ENCODE measurements at places on chromosomes 16 and 17. TPM values are rescaled to one million over a fixed set of nuclear protein-coding genes. Genes with fewer than 3 reads are reported as not detected.

SRR gene
- 15.7 TPM for polyA plus RNA-seq

KCNAB3 gene
- polyA plus RNA-seq = 11.4 TPM

CCL5 gene
- polyA plus RNA-seq = 1.4 TPM

GUCY2D gene
- 0.87 TPM for polyA plus RNA-seq

TPSD1 gene
- polyA plus RNA-seq = not detected

PNPO gene
- polyA plus RNA-seq = 25.4 TPM

NOTUM gene
- polyA plus RNA-seq = 4.3 TPM

NXN gene
- 37.8 TPM for polyA plus RNA-seq

RNF222 gene
- 0.12 TPM for polyA plus RNA-seq

PRR15L gene
- polyA plus RNA-seq = 20.4 TPM

CDK12 gene
- polyA plus RNA-seq = 44.6 TPM

CCL15 gene
- 5.2 TPM for polyA plus RNA-seq

TBC1D26 gene
- polyA plus RNA-seq = 0.44 TPM

MYH1 gene
- polyA plus RNA-seq = 0.06 TPM

RGS9 gene
- polyA plus RNA-seq = 18.3 TPM

KCNH4 gene
- polyA plus RNA-seq = 0.04 TPM

ODAD4 gene
- 5.9 TPM for polyA plus RNA-seq

GAS2L2 gene
- 0.03 TPM for polyA plus RNA-seq

OR4D1 gene
- 0.04 TPM for polyA plus RNA-seq

LITAFD gene
- not detected for polyA plus RNA-seq

TEKT1 gene
- 0.73 TPM for polyA plus RNA-seq

COPZ2 gene
- 17.3 TPM for polyA plus RNA-seq

GRIN2A gene
- polyA plus RNA-seq = 6.6 TPM

MYADML2 gene
- polyA plus RNA-seq = 0.24 TPM

C17orf58 gene
- 21.5 TPM for polyA plus RNA-seq

ARHGAP23 gene
- 57.7 TPM for polyA plus RNA-seq

SLC5A10 gene
- 0.55 TPM for polyA plus RNA-seq

CDIP1 gene
- polyA plus RNA-seq = 32.6 TPM

CCDC154 gene
- 3.9 TPM for polyA plus RNA-seq

SBK1 gene
- polyA plus RNA-seq = 19.7 TPM

OR3A3 gene
- 0.12 TPM for polyA plus RNA-seq

CES5A gene
- 0.11 TPM for polyA plus RNA-seq

PYDC1 gene
- not detected for polyA plus RNA-seq

SLC35G6 gene
- polyA plus RNA-seq = 0.52 TPM

DHRS7C gene
- not detected for polyA plus RNA-seq

HAS3 gene
- polyA plus RNA-seq = 4.8 TPM

MPV17L gene
- polyA plus RNA-seq = 7.7 TPM

CEP295NL gene
- 0.17 TPM for polyA plus RNA-seq

FOXJ1 gene
- polyA plus RNA-seq = 31.5 TPM

DCAF7 gene
- 121 TPM for polyA plus RNA-seq

MMP2 gene
- 159 TPM for polyA plus RNA-seq

KCNJ2 gene
- polyA plus RNA-seq = 2.3 TPM

NDEL1 gene
- polyA plus RNA-seq = 50.5 TPM

CCL17 gene
- polyA plus RNA-seq = 0.43 TPM

NME3 gene
- polyA plus RNA-seq = 35.5 TPM

BCAR1 gene
- polyA plus RNA-seq = 63.4 TPM

SLFN13 gene
- polyA plus RNA-seq = 37.5 TPM

GPT2 gene
- 31.2 TPM for polyA plus RNA-seq

PRSS21 gene
- 0.38 TPM for polyA plus RNA-seq

EXOSC6 gene
- polyA plus RNA-seq = 13.6 TPM

GGA3 gene
- 49.9 TPM for polyA plus RNA-seq

NECAB2 gene
- 3.2 TPM for polyA plus RNA-seq

TOX3 gene
- 35.2 TPM for polyA plus RNA-seq

TOM1L2 gene
- 59.5 TPM for polyA plus RNA-seq

Measured in renal pelvis (tissue), 12 donors.